ENCODE measurements at places on chromosomes 12 and 14.

- DNase-seq, result no peak
These were observed 142.6 kb upstream of the CPSF6 start for GRCh38 chr12:69096669-69097335.

DNA sequence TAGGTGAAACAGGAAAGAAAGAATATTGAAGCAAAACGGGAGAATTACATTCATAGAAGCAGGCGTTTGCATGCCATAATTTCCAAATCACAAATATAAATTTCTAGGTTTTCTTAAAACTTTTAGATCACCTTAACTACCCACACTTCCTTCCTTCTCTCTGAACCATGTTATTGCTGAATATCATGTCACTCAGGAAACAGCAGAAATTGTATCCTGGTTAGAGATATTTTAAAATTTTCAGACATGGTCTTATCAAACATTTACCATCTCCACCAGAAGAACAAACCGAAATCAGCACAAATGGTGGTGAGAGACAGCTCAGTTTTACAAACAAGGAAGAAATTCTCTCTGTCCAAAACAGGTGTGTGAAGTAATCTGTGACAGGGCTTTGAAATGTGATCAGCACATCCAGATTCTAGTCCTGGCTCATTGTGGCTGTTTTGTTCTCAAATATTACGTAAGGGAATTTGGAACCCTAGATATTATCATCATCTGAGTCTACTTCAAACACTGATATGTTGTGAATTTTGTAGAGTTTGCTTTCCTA lies 16.3 kb downstream of the TESPA1 start:
- DNase-seq, result no peak

DNA sequence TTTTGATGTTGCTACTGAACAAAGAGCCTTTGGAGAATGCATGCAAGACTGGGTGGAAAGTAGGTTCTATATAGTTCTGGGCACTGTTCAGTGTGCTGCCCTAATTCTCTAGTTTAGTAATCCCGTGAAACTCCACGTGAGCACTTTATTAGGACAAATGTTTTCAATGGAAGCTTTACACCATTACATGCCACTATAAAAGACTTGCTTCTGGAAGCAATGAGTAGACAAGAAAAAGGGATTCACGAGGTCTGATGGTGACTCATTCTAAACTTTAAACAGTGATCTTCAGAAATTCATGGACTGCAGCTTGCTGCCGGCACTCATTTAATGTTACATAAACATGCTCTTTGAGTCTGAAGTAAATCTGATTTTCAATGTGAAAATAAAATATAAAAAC lies 22.3 kb downstream of the ATG14 start:
- DNase-seq, result no peak

DNA sequence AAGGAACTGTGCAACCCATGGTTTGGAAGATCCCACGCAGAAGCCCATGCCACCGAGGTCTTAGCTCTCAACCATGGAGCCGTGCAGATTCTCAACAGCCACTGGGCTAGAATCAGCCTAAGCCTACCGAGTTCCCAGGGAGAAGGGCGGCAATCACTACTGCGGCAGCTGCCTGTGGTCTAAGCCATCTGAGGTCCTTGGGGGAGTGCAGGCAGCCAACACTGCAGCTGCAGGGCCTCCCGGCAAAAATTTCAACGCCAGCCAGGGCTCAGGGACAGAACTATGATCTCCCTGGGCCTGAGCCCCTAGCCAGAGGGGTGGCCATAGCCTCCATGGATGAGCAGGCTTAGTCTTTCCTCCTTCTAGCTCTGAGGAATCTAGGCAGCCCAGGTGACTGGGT lies 156.8 kb upstream of the CLEC14A start:
- DNase-seq, result no peak

- no peak for DNase-seq
These were observed 184.2 kb upstream of the FOXN3 start for GRCh38 chr14:89600950-89601826.

GRCh38 chr14:61372379-61372778 lies 51.0 kb downstream of the PRKCH start:
- DNase-seq, result no peak

GRCh38 chr12:96882862-96883261 lies 24.2 kb upstream of the NEDD1 start:
- DNase-seq, result no peak

- no peak for DNase-seq
These were observed 79.2 kb upstream of the USP44 start for GRCh38 chr12:95630496-95630895.

GRCh38 chr12:42365486-42365885 lies 39.5 kb downstream of the PPHLN1 start:
- DNase-seq, result no peak

DNA sequence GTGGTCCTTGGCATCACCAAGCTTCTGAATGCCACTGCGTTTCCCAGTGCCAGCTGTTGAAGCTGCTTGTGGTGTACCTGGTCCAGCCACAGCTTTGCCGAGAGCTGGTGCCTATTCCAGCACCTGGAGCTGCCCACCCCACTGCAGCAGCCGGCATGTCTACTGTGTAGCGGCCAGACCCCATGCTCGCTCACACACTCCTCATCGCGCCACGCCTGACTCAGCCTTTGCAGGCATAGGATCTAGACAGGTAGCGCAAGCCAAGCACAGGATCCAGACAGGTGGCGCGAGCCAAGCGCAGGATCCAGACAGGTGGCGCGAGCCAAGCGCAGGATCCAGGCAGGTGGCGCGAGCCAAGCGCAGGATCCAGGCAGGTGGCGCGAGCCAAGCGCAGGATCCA lies 11.6 kb upstream of the ZNF605 start:
- DNase-seq, result no peak

- no peak for DNase-seq
These were observed 105.5 kb downstream of the SYT1 start for GRCh38 chr12:78970041-78970440.

DNA sequence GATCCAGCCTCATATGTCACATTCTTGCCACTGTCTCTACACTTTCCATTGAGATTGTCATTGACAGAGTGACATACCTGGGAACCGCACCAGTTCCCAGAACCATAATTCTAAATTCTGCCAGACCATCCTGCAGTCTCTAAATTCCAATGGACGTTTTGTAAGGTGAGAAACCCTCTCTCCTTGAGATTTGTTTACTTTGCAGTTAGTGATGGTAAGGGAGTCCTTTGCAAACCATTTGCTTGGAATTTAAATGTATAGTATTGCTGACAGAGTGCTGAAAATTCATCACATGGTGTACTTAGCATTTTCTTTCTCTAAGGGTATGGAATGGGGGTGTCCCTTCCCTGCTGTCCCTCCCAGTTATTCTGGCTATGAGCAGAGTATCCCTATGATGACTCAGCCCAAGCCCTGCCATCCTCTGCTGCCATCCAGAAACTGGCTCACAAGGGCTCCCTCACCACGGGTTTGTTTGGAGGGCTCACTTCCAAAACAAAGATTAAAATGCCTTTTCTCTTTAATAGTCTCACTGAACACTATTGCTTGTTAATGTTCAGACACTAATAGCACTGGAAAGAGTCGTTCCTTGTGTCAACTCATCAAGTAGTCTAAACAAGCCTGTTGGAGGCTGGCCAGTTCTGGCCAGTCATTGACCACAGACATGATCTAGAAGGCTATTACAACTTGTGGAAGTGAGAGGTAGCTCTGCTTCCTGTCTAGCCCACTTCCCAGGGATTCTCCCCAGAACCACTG lies 129.0 kb upstream of the HMGA2 start:
- no peak for DNase-seq

DNA sequence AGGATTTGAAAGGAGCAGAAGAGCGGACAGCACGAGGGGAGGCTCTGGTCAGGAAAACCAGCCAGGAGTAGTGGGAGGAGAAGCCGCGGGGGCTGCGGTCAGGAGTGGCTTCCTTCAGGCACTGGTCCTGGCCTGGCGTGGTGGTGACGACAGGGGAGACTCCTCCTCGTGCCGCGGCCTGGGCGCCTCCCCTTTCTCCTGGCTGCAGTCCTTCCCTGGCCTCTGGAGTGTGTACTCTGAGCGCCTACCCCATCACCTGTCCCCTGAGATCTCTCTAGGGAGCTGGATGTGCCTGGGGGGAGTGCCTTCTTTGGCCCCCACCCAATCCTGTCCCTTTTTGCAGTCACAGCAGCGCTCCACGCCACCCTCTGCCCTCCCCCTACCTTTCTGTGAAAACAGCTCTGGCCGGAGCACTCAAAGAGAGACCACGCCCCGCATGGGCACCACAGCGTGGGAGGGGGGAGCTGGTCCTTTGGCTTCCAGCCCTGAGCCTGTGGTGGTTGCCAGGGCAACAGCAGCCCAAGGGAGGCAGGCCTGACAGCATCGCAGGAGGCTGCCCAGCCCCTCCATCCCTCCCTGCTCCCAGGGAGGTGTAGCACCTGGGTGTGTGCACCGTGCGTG lies 125.9 kb downstream of the CALM1 start:
- peak; percentile 83 for DNase-seq

- no peak for DNase-seq
These were observed 73.4 kb downstream of the CAPZA3 start for GRCh38 chr12:18811273-18811672.

- DNase-seq, result peak; percentile 69
These were observed at the start of gene PRDM4 for GRCh38 chr12:107760809-107761501. PRDM4 (minus strand) TSS chr12:107761137; CDS start chr12:107760515, 622 bp downstream.

GRCh38 chr14:73462048-73462715 lies 3.8 kb upstream of the NUMB start:
- peak; percentile 77 for DNase-seq

DNA sequence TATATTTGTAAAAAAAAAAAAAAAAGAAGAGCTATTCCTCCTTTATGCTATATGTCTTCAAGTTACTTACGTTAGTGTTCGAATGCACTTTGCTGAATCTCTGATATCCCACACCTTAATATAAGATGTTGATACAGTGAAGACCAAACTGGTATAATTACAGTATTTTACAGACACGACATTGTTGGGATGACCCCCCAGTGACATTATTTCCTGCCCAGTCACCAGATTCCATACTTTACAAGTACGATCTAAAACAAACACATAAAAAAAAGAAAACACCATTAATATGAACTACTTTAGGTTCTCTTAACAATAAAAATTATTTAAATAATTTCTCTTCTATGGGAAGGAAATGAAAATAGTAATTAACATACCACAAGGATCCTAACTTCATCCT lies 133.4 kb downstream of the KIF21A start:
- no peak for DNase-seq

DNA sequence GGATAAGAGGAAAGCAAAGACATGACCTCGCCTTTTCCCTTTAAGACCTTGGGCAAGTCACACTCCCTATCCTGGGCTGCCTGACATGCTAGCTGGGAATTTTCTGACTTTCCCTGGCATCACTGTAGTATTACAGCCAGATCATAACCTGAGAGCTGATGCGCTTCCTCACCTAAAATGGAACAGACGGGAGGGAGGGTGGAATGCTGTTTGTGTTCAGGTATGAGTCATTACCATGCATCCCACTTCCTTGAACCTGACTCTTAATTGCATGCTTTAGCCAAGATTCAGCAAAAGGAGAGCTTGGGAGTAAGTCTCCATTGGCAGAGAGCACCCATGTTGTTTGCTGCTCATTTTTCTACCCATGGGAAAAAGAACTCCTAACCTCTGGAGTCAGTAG lies 156.5 kb downstream of the KCNK10 start:
- DNase-seq, result no peak

- DNase-seq, result no peak
These were observed 7.8 kb downstream of the NEK9 start for GRCh38 chr14:75119056-75119455.

DNA sequence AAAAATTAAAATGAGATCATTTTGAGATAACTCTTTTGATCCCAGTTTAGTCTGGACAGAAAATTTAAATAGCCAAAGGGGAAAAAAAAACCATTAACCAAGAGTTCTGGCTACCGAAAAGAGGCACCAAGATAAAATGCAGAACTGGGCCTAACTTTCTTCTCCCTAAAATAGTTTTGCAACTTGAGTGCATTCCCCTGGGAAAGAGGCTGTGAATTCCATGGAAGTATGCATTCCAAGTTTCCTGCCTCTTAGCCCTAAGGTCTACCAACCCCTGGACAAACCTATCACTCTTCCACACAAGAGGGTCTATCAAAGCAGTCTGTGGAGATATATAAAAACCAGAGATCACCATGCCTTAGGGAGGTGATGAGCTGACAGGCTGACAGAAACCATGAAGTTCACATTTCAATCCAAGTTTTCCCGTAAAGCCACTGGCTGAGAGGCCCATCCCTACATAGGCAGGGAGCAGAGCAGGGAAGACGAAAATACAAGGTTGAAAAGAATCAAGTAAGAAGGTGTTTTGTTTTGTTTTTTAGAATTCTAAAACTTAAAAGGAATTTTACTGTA lies 33.8 kb downstream of the DCP1B start:
- DNase-seq, result no peak

- no peak for DNase-seq
These were observed 99.5 kb downstream of the DICER1 start for GRCh38 chr14:95057851-95058250.

DNA sequence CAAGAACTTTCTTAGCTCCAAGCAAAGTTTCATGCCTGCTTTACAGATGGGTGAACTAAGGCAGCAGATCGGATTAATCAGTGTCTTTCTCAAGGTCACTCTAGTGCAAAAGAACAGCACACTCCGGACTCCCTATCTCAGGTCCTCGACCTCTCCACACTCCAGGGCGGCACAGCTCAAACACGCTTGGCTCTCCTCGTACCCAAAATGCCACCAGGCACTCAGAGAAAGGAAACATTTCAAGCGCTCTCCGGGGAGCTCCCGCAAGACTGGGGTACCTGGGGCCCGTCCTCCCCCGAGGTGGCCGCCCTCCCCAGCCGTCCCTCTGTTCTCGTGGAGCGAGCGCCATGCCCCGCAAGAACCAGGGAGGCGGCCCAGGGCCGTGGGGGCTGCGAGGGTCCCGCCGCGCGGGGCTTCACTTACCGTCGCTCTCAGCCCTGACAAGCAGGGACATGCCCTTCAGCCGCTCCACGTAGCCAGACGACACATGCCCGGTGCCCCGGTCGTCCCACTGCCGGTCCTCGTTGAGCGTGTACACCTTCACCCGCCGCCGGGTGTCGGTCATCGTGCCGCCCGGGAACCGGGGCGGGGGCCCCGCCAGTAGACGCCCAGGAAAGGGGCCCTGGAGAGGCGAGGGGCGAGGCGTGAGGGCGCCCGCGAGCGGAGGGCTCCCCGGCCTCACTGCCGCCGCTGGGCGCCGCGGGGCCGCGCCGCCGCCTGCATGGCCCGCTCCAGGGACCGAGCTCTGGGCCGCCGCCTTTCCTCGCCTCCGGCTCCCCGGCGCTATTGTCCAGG lies 830 bp downstream of the PPP4R3A start:
- no peak for DNase-seq

- DNase-seq, result no peak
These were observed 1306.3 kb upstream of the TMEM132C start for GRCh38 chr12:126960709-126961108.

GRCh38 chr14:56918849-56919574 lies 108.7 kb upstream of the OTX2 start:
- DNase-seq, result no peak

- DNase-seq, result no peak
These were observed 820 bp downstream of the BICDL1 start for GRCh38 chr12:119989731-119990381.

Data from NCI-H1694 treated with DMSO at 0.1 percent for 48 hours (cell line).